ENCODE measurements at places on chromosomes 2 and 18.

DNA sequence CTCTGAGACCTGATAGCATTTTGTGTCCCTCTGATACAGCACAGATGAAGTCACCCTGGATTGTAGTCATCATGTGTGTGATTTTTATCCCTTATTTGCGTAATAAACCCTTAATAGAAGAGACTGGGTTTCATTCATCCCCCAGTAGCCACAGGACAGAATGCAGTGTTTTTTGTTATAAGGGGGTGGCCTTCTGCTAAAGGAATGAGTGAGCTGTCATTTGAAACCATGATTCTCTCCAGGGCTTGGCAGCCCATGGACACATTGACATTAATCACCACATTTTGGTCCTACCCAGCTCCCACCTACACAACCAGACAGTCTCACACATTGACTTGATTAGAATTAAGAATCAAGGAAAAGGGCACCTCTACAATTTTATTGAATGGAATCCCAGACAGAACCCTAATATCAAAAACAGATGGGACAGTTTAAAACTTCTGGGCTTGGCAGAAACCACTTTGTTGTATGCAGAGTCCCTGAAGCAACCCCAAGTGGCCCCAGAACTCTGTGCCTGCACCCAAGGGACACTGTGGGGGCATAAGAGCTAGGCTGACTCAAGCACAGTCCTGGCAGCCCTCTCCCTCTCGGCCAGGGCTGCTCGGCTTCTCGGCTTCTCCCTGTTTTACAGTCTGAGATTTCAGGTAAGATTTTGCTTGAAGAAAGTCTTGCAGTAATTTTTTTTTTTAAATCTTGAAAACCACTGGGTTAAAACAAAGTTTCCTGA, 254.0 kb upstream of the SLC14A2 start:
- no peak for DNase-seq

DNA sequence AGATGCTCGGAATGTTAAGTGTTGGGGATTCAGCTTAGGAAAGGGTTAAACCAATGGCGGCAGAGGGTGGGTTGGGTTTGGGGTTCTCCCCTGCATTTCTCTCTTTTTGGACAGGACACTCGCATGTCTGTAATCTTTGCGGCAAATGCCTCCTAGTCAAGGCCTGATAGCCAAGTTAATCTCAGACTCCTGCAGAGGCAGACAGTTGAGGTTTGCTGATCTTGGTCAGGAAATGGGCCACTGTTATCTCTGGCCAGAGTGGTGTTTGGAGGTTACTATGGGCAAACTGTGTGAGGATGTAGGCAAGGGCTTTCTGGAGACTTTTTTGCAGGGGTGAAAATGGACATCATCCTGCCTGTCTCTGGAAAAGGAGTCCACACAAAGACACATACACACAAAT, 188.8 kb downstream of the SETBP1 start:
- no peak for DNase-seq

DNA sequence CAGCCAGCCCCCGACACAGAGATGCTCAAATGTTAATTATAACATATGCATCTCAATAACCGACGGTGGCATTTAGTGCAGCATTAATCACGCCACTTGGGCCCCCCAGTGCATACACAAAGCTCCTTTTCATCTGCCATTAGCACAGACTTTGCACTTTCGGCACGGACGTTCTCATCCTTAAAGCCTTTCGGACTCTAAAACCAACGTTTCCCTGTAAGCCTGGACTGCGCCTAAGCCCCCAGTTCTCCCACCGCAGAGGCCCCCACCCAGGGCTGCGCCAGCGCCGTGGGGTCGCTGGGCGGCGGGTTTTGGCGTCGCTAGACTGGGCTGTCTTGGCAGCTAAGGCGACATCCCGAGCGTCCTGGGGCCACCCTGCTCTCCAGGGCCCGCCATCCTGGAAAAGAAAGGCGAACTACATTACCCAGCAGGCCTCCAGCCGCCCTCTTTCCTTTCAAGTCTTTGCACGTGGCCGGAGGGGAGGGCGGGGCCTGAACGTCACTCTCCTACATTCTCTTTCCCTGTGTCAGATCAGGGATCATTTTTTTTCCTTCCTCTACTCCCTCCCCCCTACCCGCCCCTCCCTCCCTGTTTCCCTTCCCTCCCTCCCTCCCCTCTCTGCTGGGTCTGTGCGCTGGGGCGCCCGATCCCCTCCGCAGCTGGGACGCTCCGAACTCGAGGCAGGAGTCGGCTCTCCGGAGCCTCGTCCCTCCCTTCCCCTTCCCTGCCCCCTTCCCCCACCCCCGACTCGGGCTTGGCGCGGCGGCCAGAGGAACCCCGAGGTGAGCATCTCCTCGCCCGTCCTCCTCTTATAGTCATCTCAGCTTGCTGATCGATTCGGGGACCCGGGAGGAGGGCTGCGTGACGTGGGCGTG, at the start of gene CTIF:
Gene CTIF (plus strand): TSS at position 501 of the 875 bp plus-strand sequence. CDS start 80,535 bp downstream, outside the sequence.
- peak; percentile 97 for DNase-seq

DNA sequence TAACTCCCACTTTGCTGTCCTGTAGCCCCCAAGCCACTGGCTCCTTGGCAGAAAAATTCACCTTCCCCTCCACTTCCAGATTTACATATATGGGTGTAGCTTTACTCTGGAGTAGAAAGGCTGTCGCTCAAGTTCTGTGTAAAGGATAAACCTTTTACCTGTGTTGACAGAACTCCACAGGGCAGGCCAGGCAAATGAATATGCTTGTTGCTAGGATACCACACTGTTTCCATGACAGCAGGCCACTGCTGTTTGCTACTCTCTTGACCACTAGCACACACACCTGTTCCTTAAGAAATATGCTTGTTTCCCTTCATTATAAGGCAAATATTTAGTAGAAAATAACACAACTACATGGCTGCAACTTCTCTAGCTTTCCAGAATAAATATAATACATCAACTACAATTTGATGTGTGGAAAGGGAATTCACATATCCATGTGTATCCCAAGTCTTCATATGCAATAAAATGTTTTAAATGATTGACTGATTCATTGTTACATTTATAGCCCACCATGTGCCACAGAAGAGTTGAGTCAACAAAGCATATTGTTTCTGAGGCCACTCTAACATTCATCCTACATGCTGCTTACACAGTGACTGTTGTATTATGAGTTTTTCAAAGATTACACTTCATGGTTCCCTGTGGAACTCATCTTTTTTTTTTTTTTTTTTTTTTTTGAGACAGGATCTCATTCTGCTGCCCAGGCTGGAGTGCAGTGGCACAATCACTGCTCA, 56.2 kb upstream of the ROCK1 start:
- DNase-seq = no peak

GRCh38 chr18:32042337-32042736, 23.7 kb downstream of the RNF125 start:
- DNase-seq = no peak

- no peak for DNase-seq
These were observed 108.4 kb upstream of the ALK start for GRCh38 chr2:30029804-30030203.

DNA sequence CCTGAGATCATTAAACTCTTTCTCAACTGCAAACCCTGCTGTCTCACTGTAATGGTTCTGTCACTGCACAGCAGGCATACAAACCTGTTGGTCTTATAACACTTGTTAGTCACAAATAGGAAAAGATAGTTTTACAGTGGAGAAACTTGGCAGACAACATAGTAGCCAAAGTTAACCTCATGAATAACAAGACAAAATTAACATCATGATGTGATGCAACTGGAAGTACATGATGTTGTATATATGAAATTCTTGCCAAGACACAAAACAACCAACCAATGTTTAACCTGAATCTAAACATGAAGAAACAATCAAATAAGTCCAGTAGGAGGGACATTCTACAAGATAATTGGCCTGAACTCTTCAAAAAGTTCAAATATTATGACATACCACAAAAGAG, 189.3 kb downstream of the RNF152 start:
- DNase-seq = no peak

- no peak for DNase-seq
These were observed 47.0 kb downstream of the COBLL1 start for GRCh38 chr2:164794432-164795231.

GRCh38 chr18:23053776-23054457, 81.4 kb upstream of the CABLES1 start:
- DNase-seq = peak; percentile 11

DNA sequence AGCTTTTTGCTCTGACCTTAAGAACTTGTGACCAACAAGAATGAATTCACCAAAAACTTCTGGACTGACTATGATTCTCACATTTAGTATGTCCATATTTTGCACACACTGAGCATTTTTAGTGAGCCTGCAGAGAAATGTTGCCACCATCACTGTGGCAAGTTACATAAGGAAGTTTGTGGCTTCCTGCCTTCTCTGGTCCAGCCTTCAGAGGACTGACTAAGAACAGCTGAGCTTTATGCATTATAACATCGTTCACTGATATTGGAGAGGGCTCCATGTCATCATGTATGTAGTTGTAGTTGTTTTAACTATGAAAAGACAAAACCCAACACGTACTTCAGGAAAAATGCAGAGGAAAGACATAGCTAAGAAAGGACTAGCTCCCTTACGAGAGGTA, 218.0 kb upstream of the CRIM1 start:
- no peak for DNase-seq

GRCh38 chr2:207629553-207629952, 4.4 kb upstream of the METTL21A start:
- no peak for DNase-seq

- no peak for DNase-seq
These were observed 60.3 kb upstream of the RPL31 start for GRCh38 chr2:100941646-100942240.

- no peak for DNase-seq
These were observed 85.8 kb downstream of the LIMS1 start for GRCh38 chr2:108619925-108620620.

DNA sequence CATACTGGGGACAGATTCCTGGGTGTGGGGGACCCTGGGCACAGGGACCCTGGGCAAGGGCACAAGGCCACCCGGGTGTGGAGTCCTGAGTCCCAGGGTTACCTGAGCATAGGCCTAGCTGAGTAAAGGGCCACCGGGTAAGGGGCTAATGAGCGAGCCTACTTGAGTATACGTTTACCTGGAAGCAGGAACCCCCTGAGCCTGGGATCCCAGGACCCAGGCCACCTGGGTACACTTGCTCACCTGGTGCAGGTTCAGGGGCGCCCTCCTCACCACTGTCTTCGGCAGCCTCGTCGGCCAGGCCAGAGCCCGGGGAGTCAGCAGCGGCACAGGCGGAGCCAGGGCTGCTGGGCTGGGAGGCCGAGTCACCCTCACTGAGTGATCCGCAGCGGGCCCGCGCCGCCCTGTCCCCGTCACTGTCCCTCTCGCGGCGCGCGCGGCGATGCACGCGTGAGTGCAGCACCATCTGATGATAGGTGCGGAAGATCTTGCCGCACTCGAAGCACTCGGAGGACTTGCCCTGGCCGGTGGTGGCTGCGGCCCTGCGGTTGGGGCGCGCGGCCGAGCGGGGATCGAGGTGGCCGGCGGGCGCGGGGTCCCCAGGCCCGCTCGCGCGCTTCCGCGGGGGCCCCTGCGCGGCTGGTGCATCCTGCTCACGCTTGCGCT, 53.9 kb downstream of the ZNF516 start:
- no peak for DNase-seq

Measured in amygdala (tissue), 56 donors.